Activated CD8-positive, alpha-beta memory T cell treated with anti-CD3 and anti-CD28 coated beads for 1 hour (primary cell): ENCODE measurements at places on chromosomes 1 and 21.
A peak's percentile ranks its signal among the peaks of the same experiment; 100 is the strongest.

GRCh38 chr21:14767192-14767852, 221.2 kb upstream of the SAMSN1 start:
- DNase-seq: no peak

DNA sequence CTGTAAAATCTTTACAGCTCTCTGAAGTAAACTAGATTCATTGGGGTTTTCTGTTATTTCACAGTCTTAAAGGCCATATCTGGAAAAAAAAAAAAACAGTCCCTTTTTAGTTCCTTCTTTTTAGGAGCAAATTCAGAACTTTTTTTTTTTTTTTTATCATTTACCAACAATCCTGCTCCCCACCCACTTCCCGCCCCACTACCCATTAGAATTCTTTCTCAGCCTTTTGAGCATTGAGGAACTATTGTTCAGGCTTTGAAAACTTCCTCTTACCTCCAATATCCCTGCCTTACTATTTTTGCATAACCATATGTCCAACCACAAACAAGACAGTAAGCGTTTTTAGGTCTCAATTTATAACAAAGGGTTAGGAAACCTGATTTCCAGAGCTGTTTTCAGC, 330.1 kb downstream of the PLPP3 start:
- DNase-seq: no peak

DNA sequence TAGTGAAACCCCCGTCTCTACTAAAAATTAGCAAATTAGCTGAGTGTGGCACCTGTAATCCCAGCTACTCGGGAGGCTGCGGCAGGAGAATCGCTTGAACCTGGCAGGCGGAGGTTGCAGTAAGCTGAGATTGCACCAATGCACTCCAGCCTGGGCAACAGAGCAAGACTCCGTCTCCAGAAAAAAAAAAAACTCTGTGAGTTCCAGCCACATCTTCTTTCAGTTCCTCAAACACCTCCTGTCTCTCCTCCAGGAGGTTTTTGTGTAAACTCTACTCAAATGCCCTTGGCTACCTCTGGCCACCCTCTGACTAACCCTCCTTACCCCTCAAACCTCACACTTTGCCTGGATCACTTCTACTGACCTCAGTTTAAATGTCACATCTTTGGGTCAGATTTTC, 38.1 kb downstream of the RCSD1 start:
- DNase-seq: no peak

GRCh38 chr21:37658121-37658816, 258.0 kb downstream of the KCNJ6 start:
- DNase-seq: no peak

DNA sequence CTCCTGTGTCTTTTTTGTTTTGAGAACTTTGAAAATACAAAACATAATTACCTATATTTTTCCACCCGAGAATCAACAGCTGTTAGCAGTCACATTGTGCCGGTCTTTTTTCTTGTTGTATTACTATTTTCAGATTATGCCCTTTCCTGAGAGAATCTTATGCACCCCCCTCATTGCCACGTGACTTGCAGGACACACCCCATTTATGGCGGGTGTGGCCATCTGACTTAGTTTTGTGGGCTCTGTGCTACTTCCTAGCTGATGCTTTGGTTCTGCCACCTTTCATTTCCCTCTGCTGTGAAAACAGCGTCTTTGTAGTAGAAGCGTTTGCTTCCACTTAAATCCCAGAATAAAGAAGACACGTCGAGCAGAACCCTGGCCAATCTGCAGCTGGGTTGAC, 82.8 kb upstream of the SOX13 start:
- no peak for DNase-seq

DNA sequence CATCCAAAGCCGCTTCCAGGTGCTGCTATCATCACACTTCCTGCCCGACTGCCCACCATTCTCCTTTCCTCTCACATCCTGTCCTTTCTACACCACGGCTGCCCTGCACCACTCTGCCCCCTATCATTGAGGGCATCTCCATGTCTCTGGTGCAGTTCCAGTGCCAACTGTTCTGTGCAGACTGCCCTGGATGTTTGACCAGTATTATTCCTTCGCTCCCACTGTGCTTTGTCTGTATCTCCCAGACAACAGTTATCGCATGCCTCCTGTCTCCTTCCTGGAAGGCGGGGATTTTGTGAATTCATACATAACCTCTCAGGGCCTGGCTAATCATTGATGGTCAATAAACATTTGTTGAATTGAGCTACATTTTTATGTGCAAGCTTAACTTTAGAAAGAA, 63.6 kb upstream of the GNG12 start:
- DNase-seq: no peak

GRCh38 chr21:16081304-16081703, 351.5 kb downstream of the USP25 start:
- no peak for DNase-seq

DNA sequence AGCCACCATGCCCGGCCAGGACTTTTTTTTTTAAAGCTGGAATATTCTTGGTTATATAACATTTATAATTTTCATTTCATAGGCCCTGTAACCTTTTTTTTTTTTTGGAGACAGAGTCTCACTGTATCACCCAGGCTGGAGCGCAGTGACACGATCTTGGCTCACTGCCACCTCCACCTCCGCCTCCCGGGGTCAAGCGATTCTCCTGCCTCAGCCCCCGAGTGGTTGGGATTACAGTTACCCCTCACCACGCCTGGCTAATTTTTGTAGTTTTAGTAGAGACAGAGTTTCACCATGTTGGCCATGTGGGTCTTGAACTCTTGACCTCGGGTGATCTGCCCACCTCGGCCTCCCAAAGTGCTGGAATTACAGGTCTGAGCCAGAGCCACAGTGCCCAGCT, 12.6 kb downstream of the ZYG11B start:
- DNase-seq: no peak

- peak; percentile 46 for DNase-seq
Observed at GRCh38 chr1:204791453-204792353, 79.0 kb upstream of the NFASC start.

- DNase-seq: no peak
Observed at GRCh38 chr1:176643536-176643935, 180.6 kb downstream of the PAPPA2 start.

DNA sequence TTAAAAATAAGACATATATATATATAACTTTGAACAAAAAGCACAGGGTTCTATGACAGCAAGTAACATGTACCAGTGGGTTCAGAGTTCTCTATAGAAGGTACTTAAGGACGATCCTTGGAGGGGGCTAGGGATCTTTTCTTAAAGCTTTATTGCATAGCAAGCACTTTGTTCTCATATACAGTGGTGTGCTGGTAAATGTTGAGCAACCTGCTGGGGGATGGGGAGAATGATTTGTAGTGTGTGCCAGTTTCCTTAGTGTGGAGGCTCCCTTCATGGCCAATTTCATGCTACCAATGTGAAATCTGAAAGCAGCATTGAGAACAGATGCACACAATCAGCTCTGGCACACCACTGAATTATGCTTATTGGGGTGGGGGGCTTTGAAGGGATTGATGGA, 69.5 kb upstream of the NFASC start:
- DNase-seq: no peak

- no peak for DNase-seq
Observed at GRCh38 chr1:203628201-203629015, 1.8 kb downstream of the ATP2B4 start.

GRCh38 chr1:182368903-182369302, 22.7 kb downstream of the GLUL start:
- DNase-seq: no peak

- DNase-seq: peak; percentile 5
Observed at GRCh38 chr1:67429011-67429527, 1.1 kb downstream of the SERBP1 start.

- no peak for DNase-seq
Observed at GRCh38 chr1:168970926-168971659, 135.4 kb upstream of the ATP1B1 start.

GRCh38 chr1:43438953-43439581, 14.7 kb downstream of the HYI start:
- no peak for DNase-seq

GRCh38 chr21:29718081-29718815, 221.5 kb downstream of the GRIK1 start:
- DNase-seq: no peak

- DNase-seq: no peak
Observed at GRCh38 chr1:196558411-196558810, 49.8 kb downstream of the KCNT2 start.

- DNase-seq: no peak
Observed at GRCh38 chr1:182829285-182829932, 9.7 kb upstream of the DHX9 start.

DNA sequence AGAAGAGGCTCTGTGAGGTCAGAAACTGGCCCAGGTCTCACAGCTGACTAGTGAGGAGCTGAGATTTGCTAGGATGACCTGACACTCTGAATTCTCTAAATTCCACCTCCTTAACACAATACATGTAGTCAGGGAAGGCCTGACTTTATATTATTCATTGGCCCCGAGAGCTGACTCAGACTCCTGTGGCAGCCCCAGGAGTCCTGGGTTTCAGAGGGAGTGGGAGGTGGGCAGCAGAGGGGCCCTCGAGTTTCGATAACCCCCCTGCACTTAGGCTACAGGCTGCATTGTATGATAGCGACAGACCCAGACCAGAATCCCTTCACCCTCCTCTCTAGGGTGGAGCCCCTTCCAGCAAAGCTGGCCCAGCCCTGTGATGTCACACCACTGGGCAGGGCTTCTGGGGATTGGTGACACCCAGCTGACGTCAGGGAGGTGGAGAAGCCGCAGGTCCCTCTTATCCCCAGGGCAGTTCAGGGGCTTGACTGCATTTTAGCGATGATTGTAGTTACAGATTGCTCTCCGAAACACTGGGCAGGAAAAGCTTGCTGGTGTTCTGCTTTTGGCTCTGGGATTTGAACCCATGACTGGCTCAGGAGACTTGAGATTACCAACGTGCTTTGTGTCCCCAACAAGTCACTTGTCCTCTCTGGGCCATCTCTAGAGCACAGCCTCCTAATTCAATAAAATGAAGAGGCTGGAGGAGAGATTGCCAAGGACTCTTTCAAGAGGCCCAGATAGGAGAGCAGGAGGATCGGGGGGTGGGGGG, 17.0 kb upstream of the GPR37L1 start:
- DNase-seq: no peak

DNA sequence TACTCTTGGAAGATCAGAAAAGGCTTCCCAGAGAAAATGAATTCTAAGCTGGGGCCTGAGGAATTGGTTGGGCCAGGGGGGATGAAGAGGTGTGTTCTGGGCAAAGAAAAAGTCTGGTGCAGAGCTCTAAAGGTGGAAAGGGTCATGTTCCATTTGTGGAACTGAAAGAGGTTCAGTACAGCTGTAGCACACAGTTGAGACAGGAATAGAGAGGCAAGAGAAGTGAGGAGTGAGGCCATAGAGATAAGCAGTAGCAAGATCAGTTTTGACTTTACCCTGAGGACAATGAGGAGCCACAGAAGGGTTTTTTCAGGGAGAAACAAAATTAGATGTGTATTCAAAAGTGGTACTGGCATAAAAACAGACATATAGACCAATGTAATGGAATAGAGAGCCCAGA, 30.3 kb upstream of the MUTYH start:
- no peak for DNase-seq

GRCh38 chr1:248857201-248857600, 1.7 kb downstream of the ZNF692 start:
- no peak for DNase-seq

GRCh38 chr1:226034482-226034881, 28.0 kb upstream of the H3-3A start:
- no peak for DNase-seq

DNA sequence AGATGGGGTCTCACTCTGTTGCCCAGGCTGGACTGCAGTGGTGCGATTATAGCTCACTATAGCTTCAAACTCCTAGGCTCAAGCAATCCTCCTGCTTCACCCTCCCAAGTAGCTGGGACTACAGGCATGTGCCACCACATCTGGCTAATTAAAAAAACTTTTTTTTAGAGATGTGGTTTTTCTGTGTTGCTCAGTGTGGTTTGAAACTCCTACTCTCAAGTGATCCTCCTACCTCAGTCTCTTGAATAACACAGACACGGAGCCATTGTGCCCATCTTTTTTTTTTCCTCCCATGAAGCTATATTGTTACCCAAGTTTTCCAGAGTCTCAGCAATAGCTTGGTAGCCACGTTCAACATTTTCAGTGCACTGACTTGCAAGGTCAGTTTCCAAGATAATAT, 2.7 kb downstream of the GIPC2 start:
- DNase-seq: no peak

DNA sequence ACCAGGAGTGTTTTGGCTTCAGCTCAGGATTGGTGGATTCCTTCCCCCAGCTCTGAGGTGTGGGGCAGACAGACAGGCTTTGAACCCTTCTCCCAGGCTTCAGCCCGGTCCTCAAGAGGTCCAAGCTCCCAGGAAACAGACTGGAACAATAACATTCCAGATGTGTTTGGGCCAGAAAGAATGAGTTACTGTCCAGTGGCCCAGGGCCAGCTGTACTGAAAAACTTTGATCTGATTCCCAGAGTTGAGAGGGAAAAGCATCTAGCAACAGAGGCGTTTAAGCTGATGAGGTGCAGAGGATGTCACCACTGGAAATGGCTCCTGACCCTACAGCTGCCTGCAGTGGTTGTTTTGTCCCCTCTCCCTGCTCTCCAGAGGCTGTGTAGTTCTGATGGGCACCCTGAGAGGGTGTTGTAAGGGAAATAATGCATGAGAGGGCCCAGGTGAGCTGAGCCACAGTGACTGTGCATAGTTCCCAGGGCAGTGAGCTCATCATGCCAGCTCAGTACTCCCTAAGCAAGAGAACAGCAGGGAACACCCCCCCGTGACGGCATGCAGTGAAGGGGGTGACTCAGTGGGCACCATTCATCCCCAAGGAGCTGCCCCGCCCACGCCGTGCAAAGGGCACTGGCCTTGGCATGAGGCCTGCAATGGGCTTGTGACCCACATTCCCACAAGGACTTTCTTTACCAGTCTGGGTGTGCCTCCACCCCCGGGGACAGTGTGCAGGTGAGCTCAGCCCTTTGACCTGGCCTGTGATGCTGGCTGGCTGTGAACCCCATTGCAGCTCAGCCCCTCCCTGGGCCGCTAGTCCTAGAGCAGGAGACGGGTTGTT, 13.8 kb upstream of the SFN start:
- DNase-seq: no peak
